CD4-positive, alpha-beta T cell treated with Interleukin-12 subunit alpha and Interleukin-12 subunit beta, for 1 hour (primary cell): ENCODE measurements at places on chromosomes 2 and 18.

GRCh38 chr2:216916956-216917650, 57.2 kb upstream of the TNP1 start:
- no peak for DNase-seq

- DNase-seq = no peak
Measured at GRCh38 chr2:43276962-43277391, 50.6 kb upstream of the ZFP36L2 start.

DNA sequence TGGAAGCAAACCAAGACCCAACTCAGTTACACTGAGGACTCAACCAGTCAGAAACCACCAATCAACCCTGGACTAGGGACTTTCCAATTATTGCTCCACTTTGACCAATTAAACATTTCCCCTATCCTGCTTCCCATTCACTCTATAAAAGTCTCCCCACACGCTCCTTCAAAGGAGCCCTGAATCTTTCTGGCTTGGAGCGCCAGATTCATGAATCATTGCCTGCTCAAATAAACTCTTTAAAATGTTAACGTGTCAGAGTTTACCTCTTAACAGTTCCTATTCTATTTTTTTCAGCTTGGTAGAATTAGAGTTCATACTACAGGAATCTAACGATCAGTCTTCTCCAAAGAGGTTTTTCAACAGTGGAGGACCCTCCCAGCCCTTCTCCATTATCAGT, 20.7 kb upstream of the SULT1C2 start:
- DNase-seq = no peak

DNA sequence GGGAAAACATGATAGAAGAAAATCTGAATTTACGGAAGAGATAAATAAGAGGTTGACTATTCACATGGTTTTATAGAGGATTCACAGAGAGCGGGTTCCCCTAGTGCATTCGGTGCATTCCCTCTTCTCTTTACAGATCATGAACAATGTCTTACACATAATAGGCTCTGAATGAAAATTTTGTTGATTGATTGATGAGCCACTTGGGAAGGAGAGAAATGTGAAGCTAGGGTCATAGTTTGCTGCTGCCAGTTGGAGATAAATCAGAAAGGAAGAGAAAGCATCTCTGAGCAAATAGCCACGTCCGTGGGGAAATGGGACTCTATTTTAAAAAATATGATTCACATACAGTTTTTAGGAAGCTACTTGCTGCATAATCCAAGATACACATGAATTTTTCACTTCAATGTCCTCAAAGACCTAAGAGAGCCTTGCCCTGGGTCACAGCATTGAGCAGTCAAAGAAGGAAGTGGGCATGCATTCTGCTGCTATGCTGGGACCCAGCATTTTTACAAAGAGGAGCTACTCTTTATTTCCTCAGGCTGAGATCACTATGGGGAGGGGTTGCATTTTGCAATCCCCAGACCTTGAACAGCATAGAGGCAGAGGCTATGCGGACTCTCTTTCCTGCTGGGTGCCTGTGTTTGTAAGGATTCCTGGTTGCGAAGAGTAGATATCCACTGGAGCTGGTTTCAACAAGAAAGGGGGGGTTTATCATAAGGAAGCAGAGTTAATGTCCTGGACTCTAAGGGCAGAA, 395.3 kb downstream of the TSN start:
- no peak for DNase-seq

GRCh38 chr2:80293039-80293438, 11.5 kb downstream of the LRRTM1 start:
- DNase-seq = no peak

DNA sequence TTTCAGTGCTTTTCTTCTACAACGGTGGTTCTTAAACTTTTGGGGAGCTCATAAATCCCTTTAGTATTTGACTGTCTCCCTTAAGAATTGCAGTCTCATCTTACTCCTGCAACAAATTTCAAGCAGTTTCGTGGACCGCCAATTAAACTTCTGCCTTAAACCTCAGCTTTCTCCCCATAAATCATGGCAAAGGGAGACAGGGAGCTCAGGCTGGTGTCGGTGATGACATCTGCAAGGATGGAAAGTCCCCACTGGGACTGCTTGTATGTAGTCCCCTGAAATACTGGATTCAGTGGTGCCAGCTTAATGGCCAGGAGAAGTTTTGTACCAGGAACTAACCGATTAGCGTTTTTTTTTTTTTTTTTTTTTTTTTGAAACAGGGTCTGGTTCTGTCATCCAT, 148.7 kb upstream of the ITGA6 start:
- DNase-seq = no peak

GRCh38 chr2:25374827-25375226, 33.1 kb upstream of the DNMT3A start:
- no peak for DNase-seq

- no peak for DNase-seq
Measured at GRCh38 chr2:232013701-232014353, 52.3 kb downstream of the DIS3L2 start.

GRCh38 chr2:88199912-88200682, 30.0 kb downstream of the THNSL2 start:
- peak; percentile 23 for DNase-seq

DNA sequence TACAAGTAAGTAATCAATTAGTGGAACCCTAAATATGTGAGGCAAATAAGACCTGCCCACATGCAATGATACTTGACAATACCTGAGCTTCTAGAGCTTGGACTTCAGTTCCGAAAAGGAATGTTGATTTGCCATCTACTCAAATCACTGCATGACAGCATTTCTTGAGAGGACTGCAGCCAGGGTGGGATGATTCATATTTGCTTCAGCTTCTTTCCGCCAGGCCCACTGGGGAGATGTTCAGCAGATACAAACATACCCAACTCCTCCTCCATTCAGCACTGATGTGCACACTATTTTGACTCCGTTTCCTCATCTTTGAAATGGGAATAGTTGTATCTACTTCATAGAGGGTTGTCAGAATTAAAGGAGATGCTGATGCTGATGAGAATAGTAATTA, 28.8 kb upstream of the TMEM177 start:
- DNase-seq = no peak

- no peak for DNase-seq
Measured at GRCh38 chr2:50469784-50470183, 562.1 kb downstream of the NRXN1 start.

DNA sequence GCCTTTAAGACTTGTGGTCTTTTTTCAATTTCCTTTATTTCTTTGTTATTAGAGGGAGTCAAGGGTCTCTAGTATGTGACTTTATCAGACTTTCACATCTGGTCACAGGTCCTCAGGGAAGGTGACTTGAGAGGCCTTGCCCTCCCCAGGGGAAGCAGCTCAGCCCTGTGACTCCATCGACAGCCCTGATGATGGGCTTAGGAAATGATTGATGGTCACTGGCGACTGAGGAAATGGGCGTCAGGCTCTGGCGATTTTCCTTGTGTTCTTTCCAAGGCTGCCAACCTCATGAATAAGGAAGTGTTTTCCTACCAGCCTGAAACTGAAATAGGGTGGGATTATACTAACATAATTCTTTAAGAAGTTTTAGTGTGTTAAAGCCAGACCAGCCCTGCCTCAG, 21.1 kb downstream of the SERPINE2 start:
- no peak for DNase-seq

DNA sequence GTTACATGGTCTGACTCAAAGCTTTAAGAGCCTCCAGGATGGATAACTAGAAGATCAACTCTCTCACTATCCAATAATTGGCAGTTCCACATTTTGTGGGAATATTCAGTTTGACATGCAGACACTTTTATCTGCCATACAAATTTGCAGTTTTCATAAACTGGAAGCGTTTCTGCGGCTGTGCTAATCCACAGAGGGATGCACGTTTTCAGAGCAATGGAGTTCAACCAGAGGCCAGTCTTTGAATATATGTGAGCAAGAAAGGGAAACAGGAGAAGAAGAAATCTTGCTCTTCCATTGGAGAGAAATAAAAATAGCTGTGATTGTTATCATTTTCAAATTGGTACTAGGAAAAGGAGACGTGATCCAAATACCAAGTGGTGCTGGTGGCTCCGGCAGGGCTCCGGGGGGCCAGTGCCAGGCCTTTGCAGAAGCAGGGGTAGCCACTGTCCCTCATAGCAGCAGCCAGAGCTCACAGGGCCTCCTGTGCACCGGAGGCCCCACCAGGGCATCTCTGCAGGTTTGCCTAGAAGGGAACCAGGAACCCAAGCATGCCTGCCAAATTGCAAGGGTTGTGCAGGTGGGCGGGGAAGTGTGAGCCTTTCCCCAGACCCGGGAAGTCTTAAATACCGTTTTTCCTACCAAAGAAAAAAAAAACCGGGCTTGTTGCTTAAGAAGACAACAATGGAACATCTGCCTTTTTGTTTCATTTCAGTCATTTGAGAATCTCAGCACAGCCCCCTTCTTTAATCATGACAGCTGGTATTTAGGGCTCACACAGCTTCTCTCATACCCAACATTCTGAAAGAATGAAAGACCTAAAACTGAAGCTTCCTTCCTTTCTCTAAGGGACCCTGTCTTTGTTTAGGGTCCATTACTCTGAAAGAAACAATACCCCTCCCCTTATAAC, 791.1 kb upstream of the SOX11 start:
- no peak for DNase-seq

- DNase-seq = no peak
Measured at GRCh38 chr18:73852789-73853549, 294.7 kb downstream of the FBXO15 start.

DNA sequence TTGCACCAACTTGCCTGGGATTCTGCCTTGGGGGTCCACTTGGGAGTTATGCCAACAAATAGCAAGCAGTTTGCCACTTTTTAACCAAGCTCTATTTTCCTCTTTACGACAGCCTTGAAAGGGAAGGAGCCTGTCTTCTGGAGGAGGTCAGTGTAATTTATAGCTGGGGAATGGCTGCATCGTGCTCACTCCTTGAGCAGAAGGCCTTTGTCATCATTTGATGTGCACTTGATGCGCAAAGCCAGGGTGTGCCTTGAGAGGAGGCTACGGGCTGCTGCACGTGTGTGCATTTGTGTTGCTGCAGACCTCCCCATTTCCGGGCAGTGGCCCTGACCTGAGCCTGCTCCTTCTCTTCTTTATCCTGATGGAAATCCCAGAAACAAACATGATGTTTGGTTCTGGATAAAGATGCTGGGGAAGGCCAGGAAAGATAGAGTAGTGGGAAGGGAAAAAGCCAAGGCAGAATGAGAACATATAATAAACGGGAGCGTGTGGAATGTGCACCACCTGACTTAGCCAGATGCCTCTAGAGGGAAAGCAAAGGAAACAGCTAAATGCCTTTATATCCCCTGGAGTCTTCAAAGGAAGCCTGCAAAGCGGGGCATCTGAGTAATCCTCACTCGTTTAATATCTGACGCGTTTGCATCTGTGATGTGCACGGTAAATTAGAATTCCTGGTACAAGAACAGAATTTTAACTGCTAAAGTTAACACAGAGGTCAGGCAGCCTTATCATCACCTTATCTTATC, 68.3 kb upstream of the ZNF521 start:
- no peak for DNase-seq

GRCh38 chr2:175854129-175854528, 147.9 kb downstream of the LNPK start:
- DNase-seq = no peak

DNA sequence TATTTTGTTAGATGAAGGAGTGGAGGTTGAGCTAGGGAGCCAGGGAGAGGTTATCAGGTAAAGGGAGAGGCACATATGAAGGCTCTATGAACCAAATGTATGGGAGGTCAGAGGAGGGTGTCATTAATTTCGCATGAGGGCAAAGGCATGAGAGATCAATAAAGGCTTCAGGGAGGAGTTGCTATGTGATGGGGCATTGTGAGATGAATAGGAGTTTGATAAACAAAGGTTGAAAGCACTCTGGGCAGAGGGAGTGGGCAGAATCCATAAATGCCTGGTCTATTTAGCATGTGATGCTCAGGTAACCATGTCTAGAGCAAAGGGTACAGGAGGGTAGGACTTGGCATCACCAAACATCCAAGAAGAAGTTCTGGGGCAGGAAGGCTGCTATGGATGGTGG, 273.4 kb downstream of the HAUS1 start:
- no peak for DNase-seq

- DNase-seq = peak; percentile 64
Measured at GRCh38 chr2:19349911-19350677, 8.3 kb downstream of the OSR1 start.

DNA sequence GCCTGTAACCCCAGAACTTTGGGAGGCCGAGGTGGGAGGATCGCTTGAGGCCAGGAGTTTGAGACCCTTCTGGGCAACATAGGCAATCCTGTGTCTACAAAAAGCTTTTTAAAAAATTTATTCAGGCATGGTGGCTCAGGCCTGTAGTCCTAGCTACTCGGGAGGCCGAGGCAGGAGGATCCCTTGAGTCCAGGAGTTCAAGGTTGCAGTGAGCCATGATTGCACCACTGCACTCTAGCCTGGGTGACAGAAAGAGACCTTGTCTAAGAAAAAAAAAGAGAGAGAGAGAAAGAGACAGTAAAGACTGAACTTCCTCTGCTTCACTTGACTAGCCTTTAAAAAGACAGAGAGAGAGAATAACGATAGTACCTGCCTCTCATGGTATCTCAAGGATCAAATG, 62.4 kb downstream of the INPP5D start:
- no peak for DNase-seq

DNA sequence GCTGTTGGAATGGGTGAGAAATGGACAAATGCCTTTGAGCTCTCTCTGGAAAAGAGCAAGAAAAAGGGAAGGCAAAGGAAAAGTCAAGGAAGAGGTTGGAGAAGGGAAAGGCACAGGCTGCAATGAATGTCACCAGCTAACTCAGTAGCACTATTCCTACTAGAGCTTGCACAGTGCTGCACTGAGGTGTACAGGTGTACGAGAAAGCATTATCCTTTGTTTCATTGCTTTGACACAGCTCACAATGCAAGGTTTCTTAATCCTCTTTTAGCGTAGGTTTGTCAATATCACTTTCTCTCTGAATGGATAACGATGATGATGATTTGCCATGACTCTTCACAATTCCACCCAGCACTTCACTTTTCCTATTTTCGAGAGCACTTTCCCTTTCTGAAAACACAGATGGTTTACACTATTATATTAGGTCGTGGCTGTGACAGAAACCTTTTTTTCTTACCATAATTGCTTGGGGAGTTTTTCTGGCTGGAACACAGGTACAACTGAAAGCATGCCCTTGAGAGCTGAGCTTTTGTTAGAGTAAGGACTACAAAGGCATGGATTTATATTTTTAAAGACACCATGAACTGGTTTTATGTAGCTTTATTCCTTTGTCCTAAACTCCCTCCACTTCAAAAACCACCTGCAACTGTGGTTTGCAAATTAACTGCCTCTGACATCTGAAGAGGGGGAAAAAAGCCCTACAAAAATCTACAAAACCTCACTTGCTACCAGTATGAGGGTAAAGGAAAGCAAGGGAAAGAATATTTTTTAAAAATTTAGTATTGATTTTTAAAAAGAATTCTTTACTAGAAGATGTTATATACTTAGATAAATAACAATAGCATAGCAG, 265.5 kb downstream of the TGIF1 start:
- no peak for DNase-seq
